ENCODE measurements at places on chromosomes 5 and 9. TPM values are rescaled to one million over a fixed set of nuclear protein-coding genes. Genes with fewer than 3 reads are reported as not detected.

Gene FUBP3
- 56.0 TPM for total RNA-seq

Gene P4HA2
- 10.1 TPM for total RNA-seq

Gene PCDHB12
- total RNA-seq, result 18.0 TPM

Gene CDC20B
- 0.18 TPM for total RNA-seq

Gene PCDHB13
- total RNA-seq, result 16.3 TPM

DNA sequence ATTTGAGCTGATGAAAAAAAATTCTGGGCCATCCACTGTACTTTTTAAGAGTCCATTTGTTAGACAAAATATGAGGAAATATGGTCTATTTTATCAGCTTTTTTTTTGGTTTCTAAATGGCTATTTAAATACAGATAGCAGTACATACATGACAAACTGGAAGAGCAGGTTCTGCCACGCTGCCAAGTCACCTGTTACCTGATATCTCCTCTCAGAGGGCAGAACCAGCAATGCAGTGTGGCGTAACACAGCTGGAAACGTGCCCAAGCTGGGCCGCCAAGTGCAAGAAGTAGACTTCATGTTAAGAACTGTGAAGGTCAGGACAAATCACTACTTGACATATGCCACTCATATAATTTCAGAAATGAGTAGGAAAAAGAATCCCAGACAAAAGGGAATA, 8.1 kb downstream of the MCIDAS start:
- DNase-seq, result no peak

DNA sequence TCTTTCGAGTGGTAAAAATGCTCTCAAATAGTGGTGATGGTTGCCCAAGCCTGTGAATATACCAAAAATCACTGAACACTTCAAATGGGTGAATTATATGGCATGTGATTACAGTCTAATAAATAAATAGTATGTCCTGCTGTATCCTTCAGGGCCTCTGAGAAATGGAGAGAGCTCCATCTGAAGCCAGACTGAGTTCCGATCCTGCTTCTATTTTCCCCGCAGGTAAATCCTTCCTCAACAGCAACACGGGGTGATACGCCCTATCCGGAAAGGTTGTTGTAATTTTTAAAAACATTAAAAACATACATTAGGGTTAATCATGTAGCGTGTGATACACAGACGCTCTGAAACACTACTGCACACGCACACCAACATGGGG, 695 bp upstream of the SNAPC3 start:
- no peak for DNase-seq

GRCh38 chr9:14400658-14400995, 86.7 kb upstream of the NFIB start:
- DNase-seq, result peak; percentile 61

- no peak for DNase-seq
Observed at GRCh38 chr5:177099422-177100093, 12.8 kb downstream of the FGFR4 start.

GRCh38 chr5:82358457-82358856, 80.3 kb upstream of the RPS23 start:
- no peak for DNase-seq

GRCh38 chr5:190366-191035, 794 bp upstream of the LRRC14B start:
- DNase-seq, result no peak

GRCh38 chr5:140145818-140146522, 20.2 kb downstream of the IGIP start:
- DNase-seq, result peak; percentile 61

DNA sequence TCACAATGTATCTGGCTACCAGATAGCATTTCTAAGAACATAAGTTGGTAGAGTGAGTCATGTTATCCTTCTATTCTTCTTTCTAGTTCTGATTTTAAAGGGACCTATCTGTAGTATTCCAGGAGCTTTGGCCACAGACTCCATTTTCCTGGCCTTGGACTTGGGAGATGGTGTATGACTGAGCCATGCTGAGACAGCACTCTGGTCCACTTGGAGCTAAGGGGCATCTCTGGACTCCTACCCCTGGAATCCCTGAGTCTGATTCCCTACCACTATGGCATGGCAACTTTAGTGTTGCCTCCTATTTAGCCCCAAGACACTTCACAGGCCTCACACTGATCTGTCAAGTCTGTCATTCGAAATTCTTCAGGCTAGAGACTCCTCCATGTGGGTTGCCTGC, 58.8 kb downstream of the BAAT start:
- DNase-seq, result no peak

- no peak for DNase-seq
Observed at GRCh38 chr5:172870291-172870714, 36.3 kb downstream of the ERGIC1 start.

DNA sequence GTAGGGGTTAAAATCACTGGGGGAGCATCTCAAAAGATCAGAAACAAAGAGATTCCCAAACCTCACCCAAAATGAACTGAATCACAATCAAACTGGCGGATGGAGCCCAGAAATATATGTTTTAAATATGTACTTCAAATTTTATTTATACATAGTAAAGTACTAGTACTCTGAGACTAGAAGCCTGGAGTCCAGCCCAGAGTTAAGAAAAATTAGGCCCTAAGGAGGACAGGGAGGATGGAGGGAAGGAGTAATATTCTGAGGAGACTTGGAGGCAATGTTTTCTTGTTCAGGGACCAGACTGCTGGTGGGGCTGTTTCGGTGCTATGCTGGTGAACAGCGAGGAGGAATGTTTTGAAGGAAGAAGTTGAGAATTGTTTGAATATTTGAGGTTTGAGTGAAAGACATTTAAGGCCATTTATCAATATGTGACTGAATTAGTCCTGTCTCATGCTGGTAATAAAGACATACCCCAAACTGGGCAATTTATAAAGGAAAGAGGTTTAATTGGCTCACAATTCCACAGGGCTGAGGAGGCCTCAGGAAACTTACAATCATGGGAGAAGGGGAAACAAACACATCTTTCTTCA, 552.4 kb upstream of the DAB2 start:
- no peak for DNase-seq
